ENCODE measurements at places on chromosomes 12 and 14.

DNA sequence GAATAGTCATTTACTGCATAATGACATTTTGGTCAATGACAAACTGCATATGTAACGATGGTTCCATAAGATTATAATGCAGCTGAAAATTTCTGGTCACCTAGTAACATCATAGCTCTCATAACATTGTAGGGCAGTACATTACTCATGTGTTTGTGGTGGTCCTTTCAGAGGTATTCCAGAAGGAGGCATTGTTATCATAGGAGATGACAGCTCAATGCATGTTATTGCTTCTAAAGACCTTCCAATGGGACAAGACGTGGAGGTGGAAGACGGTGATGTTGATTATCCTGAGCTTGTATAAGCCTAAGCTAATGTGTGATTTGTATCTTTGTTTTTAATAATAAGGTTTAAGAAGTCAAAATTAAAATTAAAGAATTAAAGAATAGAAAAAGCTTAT lies 43.8 kb upstream of the TSPAN11 start:
- DNase-seq, result no peak

DNA sequence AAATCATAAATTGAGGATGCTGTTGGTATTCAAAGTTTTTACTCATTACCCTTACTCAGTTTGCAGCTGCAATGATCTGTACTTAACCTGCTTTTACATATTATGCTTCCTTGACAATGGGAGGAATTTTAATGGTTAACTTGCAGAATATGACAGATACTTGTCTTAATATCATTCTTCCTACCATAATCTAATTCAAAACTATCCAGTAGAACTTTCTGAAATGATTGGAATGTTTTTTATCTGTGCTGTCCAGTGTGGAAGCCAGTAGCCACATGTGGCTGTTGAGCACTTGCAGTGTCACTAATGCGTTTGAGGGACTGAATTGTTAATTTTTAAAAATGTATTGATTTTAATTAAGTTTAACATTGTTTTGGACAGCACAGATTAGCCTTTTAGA lies 23.5 kb downstream of the FGFR1OP2 start:
- no peak for DNase-seq

DNA sequence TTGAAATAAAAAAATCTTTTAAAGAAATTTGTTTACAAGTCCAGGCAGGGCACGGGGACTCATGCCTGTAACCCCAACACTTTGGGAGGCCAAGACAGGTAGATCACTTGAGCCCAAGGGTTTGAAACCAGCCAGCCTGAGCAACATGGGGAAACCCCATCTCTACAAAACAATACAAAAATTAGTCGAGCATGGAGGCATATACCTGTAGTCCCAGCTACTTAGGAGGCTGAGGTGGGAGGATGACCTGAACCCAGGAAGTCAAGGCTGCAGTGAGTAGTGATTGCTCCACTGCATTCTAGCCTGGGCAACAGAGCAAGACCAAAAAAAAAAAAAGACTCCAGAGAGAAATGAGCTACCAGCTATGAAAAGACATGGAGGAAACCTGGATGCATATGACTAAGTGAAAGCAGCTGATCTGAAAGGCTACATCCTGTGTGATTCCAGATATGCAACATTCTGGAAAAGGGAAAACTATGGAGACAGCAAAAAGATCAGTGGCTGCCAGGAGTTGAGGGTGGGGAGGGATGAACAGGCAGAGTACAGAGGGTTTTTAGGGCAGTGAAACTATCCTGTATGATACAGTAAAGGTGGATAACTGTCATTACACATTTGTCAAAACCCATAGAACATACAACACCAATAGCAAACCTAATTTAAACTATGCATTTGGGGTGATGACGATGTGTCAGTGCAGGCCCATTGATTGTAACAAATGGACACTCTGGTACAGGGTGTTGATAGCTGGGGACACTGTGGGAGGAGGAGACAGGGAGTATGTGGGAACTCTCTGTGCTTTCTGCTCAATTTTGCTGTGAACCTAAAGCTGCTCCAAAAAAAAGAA lies 59.9 kb downstream of the PRKAB1 start:
- no peak for DNase-seq

DNA sequence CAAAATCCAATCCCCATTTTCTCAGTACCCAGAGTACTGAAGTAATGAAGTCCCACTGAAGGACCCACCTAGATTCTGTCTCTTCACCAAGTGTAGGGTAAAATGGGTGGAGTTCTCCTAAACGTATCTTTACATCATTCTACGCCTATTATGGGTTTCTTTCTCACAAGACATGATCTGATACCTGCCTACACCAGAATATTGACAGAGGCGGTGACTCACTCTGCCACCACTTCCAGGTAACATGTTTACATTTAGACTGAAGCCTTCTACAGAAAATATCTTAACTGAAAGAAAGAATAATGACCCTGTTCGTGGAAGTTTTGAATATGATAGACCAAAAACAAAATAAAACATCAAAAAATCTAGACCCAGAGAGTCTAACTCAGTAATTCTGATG lies 89.8 kb downstream of the BTG1 start:
- no peak for DNase-seq

- no peak for DNase-seq
Measured at GRCh38 chr12:106193394-106194215, 54.2 kb downstream of the CKAP4 start.

GRCh38 chr12:74449872-74450271 lies 87.8 kb upstream of the ATXN7L3B start:
- DNase-seq, result no peak

GRCh38 chr12:93877446-93877845 lies 200.3 kb downstream of the CRADD start:
- no peak for DNase-seq

- no peak for DNase-seq
Measured at GRCh38 chr12:102522768-102523167, 42.4 kb upstream of the IGF1 start.

- DNase-seq, result peak; percentile 76
Measured at GRCh38 chr12:49336645-49337584, at the start of gene C1QL4. TSS of gene C1QL4 (minus strand) at chr12:49337188. CDS start at chr12:49336477, 711 bp downstream.

- DNase-seq, result no peak
Measured at GRCh38 chr14:99321955-99322730, 50.1 kb upstream of the BCL11B start.

DNA sequence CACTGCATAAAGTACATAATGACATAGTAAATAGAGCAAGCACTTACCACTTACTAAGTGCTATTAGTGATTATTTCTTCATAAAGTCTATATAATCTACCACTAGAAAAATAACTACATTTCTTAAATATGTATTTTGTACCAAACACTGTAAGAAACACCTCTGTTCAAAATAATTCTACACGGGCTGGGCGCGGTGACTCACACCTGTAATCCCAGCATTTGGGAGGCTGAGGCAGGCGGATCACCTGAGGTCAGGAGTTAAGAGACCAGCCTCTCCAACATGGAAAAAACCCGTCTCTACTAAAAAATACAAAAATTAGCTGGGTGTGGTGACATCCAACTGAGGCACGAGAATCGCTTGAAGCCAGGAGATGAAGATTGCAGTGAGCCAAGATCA lies 38.9 kb downstream of the ATG2B start:
- no peak for DNase-seq

DNA sequence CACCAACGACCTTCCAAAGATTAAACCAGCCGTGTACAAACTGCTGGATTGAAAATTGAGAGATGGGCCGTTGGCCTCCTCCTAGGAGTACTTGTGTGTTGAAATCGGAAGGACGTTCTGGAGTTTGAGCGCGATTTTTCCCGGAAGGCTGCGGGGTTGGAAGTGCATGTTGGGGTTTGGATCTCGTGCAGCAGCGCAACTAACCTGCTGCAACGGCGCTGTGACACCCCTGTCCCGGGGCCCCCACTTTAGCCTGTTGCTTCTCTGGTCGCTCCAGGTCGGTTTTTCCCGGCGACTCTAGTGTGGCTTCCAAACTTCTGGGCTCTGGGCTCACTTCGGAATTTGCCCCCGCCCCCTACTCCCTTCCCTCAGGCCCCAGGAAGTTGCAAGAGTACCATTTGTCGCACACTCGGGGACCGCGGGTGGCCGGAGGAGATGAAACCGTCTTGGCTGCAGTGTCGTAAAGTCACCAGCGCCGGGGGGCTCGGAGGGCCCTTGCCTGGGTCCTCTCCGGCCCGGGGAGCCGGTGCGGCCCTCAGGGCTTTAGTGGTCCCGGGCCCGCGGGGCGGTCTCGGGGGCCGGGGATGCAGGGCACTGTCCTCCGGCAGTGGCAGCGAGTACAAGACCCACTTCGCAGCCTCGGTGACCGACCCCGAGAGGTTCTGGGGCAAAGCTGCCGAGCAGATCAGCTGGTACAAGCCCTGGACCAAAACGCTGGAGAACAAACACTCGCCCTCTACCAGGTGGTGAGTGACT lies at the start of gene ACSS3:
TSS of gene ACSS3 (plus strand) at position 394 of the 756 bp plus-strand sequence. CDS start at position 436, 42 bp downstream.
- peak; percentile 59 for DNase-seq

DNA sequence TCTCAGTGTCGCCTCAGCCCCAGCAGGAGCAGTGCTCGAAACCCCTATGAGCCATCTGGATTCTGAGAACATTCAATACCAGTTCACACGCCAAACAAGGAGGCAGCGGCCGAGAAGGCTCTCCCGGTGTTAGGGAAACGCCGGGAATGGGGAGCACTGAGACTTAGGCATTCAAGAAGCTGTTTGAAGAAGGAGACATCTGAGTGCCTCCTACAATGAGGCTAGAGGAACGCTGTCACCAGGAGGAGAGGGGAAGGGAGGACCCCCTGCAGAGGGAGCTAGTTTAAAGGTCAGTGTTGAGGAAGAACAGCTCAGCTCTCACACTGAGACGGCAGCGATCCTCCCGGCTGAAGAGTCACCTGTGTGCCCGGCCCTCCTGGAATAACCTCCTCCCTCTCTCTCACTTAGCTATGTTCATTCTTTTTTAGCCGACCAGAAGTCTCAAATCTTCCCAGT lies 69.9 kb downstream of the SERPINA3 start:
- no peak for DNase-seq

DNA sequence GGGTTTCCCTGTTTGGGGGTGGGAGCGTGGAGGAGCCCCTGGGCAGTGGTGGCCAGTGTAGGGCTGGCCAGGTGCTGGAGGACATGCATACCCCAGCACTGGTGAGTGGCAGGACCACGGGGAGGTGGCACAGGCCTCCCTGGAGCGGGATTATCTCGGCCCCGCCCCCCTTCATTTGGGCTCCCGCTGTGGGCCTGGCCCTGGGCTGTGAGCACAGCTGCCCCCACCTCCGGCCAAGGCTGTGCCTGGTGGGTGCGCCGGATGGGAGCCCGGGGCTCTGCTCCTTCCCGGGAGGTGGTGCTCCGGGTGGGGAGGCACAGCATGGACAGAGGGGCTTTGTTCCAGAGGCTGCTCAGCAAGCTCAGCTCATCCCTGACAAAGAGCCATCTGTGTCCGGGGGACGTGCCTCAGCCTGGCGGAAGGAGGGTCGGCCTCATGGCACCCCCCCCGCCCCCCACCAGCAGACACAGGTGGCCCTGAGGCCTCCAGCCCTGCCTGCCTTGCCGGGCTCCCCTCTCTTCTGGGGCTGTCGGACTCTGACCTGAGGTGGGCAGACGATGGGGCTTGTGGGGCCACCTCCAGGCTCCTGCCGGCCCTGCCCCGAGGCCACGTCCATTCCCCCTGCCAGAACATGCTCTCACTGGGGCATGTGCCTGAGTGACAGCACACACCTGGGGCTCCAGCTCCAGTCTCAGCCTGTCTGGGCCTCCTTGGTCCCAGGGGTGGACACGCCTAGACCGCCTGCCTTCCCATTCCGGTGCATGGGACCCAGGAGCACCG lies 8.4 kb downstream of the TEDC1 start:
- DNase-seq, result no peak

- no peak for DNase-seq
Measured at GRCh38 chr12:102618197-102618877, 138.0 kb upstream of the IGF1 start.

DNA sequence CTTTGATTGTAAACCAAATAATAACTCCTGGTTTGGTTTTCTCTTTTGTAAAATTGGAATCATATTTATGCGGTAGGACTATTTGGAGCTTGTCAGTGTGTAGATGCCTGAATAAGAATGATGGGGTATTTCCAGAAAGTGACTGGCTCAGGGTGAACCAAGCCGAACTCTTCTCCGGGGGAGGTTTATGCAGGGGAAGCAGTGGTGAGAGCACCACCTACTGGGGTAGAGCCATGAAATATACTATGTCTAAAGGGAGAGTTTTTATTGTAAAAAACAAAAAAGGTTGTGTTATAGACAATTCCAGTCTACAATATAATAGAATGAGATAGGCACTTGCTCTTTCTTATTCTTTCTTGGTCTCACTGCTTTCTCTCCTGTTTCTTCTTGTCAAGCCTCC lies 222.9 kb upstream of the SLC16A7 start:
- DNase-seq, result no peak

GRCh38 chr12:62722971-62723680 lies 211.8 kb downstream of the PPM1H start:
- peak; percentile 39 for DNase-seq

DNA sequence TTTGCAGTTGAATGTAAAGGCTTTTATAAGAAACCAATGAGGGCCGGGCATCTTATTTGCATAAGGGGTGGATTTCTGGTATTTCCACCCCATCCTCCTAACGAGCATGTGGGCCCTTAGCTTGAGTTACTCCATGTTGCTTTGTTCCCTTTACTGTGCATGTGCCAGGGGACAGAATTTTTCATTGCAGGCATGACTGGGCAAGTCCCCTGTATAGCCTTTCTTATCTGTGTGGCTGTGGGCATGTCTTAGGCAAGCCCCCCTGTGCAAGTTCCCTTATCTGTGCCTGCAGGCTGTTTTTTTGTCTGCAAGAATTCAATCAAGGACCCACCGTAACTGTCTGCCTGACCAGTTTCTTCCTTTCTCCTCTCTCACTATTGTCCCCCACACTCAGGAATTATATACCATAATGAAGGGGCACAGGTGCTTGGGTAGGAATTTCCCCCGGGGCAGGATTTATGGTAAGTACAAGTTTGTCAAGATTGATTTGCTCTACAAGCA lies 152.2 kb upstream of the CNOT2 start:
- no peak for DNase-seq

DNA sequence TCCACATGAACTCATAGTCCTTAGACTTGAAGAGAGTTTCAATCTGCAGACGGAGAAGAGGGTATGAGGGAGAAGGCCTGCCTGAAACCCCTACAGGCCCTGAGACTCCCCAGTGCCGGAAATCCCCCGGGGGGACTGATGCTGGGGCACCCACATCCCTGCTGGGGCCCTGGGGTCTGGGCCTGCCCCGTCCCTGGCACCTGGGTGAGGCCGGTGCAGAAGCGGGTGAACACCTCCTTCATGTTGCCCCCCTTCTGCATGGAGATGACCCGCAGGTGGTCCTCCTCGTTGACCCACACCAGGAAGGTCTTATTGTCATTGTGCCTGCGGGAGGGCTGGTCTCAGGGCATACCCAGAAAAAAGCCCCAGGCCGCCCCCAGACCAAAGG lies 2.4 kb downstream of the CKB start:
- no peak for DNase-seq

GRCh38 chr12:42056130-42056529 lies 88.5 kb downstream of the GXYLT1 start:
- DNase-seq, result no peak

- DNase-seq, result no peak
Measured at GRCh38 chr12:27973487-27973890, 956 bp upstream of the PTHLH start.
